ENCODE measurements at places on chromosomes 4 and X.

DNA sequence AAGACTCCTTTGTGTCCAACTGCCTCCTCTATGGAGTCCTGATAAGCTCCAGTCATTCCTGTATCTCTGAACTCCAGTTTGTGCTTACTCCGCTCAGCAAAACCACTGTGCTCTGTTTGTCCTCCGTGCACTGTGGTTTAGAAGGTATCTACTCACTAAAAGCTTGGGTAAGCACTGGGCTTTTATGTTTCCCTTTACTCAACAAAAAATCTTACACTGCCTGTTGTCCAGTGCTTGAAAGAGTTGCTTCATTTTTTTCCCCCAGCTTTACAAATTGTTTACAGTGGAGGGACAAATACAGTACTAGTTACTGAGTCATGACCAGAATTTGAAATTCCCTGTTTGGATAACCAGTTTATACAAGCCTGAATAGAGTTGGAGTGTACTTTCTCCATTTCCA lies 545.3 kb upstream of the FAT1 start:
- DNase-seq: peak; percentile 59

DNA sequence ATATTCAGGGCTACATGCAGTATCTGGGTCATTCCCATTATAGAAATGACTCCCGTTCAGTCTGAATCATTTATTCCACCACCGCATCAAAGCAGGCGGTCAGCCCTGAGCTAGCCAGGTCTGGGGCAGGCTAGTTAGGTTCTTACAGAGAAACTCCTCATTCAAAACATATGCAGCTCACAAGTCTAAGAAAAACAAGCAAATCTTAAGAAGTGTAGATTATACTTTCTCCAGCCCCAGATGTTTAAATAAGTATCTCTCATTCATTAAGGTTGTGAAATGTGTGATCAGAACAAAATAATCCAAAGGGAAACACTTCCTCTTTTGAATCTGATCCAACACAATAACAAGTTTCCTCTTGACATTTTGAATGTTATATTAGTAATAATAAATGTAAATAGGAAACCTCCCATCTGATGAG lies 441.9 kb downstream of the INPP4B start:
- DNase-seq: peak; percentile 78

DNA sequence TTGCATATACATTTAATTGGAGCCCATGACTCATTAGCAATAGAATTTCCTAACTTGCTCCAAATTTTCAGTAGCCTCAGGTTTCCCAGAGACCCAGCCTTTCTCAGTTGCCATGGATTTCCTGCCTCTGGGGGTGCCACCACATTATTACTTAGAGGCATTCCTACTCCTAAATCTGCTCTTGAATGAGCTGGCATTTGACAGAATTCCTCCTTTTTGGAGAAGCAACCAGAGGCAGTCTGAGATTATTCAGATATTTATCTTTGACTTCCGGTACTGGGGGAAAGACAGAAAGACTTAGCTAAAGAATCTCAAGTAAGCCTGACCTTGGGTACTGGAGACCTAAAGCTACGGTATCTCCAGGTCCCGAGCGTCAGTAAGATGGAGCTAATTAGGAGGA lies 76.3 kb downstream of the DCHS2 start:
- no peak for DNase-seq

GRCh38 chr4:66443008-66443407 lies 772.7 kb upstream of the EPHA5 start:
- DNase-seq: no peak

DNA sequence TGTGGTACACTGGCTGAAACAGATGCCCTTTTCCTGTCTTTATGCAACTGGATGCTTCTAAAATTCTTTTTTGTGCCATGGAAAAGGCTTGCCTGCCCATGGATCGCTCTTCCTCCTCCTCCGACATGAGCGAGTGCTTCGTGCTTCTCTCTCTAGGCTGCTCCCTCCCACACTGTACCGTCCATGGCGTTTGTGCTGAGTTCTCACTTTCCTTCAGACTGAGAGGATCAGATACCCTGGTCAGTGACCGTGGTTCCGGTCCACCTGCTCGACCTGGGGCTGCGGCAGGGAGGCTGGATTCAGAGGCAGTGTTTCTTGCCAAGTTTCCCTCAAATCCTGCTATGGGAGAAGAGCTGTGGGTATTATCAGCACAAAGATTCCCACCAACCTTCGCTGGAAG lies 10.2 kb upstream of the CLDN24 start:
- DNase-seq: no peak

DNA sequence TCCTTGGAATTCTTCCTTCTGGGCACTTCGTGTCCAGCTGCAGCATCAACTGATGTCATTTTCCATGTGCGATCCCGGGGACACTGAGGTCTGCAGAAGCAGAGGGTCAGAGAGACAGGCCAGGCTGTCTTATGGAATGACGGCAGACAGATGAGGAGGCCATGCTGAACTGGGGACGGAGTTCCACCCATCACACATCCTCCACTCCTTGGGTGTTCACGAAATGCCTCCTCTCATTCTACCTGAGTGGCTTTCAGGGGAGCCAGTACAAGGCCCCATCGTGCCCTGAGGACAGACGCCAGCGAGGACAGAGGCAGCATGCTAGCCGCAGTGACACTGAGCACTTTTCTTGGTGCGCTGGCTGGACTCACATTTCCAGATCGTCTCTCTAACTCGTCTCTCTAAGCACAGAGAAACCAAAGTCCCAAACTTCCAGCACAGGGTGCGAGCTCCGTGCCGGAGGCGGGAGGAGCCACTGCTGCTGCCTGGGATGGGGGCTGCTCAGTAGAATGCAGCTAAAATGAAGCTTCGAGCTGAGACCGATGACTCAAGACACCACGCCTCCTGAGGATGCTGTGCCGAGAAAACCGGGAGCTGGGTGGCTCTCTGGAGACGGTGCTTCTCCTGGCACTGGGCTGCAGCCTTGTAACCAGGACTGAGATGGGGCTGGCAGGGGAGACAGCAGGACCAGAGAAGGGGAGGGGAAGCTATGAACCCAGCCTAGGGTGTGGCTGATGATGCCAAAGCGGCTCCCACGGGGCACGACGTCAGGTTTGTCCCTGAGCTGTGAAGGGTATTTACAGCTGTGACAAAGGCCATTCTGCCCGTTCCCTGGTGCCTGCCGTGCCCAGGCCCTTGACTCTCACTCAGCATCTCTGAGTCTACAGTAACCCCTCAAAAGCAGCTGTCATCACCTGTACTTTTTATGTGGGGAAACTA lies 8.2 kb downstream of the ABLIM2 start:
- DNase-seq: no peak

GRCh38 chr4:55296096-55296495 lies 49.9 kb upstream of the SRD5A3 start:
- no peak for DNase-seq

DNA sequence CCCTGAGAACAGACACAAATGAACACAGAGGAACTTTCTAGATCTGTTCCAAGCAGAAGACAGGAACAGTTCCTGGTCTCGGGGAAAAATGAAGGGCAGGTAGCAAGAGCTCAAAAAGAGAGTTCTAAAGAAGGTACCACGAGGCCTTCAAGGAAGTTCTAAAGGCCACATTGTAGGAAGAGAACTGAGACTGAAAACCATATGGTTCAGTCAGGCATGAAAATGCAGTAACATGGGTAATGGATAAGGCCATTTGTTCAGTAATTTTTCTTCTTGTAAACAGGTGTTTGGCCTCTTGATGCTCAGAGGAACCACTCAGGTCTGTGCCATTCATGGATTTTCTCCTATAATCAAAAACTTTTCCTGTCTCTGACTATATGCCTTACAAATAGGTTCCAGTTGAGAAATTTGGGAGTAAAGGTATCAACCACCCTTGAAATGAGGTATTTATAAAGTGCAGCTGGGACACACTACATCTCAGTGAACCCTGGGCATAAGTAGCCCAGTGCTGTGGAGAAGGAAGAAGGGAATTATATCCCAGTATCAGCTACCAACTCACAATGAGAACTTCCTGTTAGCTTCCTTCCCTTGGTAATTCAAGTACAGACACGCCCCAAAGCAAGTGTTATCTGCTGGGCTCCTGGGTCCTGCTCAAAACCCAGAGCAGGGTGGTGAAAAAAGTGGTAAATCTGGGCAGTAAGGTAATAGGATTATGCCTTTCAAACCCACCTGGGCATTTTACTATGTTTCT lies 277.9 kb downstream of the KLHL13 start:
- no peak for DNase-seq

- DNase-seq: peak; percentile 43
These were observed 47.0 kb downstream of the MOSPD2 start for GRCh38 chrX:14920196-14920595.

DNA sequence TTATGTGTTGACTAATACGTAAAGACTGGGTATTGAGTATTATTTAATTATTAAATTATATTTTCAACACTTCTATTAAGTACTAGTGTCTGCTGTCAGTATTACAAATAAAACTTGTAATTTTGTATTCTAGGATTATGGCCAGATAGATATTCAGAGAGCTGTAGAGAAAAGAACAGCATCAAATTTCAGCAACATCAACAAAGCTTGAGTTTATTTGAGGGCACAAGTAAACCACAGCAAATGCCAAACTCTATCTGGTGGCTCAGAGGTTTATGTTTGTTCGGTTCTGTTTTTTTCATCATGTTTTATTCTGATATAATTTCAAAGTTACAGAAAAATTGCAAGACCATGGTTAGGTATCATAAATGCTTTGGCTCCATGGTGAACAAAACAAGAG lies 1530.5 kb downstream of the PCDH18 start:
- DNase-seq: no peak

GRCh38 chr4:165079476-165079875 lies 25.8 kb downstream of the TRIM75 start:
- DNase-seq: no peak

DNA sequence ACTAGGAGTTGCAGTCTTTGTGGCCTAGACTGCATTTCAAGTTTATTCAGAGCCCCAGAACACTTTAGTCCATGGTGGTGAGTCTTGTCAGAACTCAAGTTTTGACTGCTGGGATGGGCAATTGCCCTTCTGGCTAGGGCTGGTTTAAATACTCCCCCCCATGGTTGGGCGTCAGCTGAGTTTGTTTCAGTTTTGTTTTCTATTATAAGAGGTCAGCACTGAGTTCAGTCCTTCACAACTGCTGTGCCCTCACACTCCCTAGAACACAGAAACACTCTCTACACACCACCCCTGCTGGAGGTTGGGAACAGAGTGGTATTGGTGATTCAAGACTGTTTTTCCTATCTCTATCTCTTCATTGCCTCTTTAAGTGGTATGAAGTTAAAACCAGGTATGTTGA lies 217.0 kb downstream of the GUCY2F start:
- no peak for DNase-seq

- no peak for DNase-seq
These were observed 4.5 kb downstream of the PRR27 start for GRCh38 chr4:70158576-70158975.

- DNase-seq: peak; percentile 72
These were observed 57.6 kb downstream of the SLC4A4 start for GRCh38 chr4:71396382-71396781.
